M059J (cell line): ENCODE measurements at places on chromosomes 1 and 21. TPM values are rescaled to one million over a fixed set of nuclear protein-coding genes. Genes with fewer than 3 reads are reported as not detected.

PAQR6 gene
- 0.37 and 1.0 TPM in 2 replicates for total RNA-seq

PLEKHG5 gene
- 3.9 and 11.2 TPM in 2 replicates for total RNA-seq

LRRN2 gene
- 0.02 TPM in 1 of 2 replicates, not detected in the other for total RNA-seq

ZNF683 gene
- total RNA-seq, result not detected in 2 replicates

TNNI3K gene
- total RNA-seq, result not detected in 2 replicates
